Caco-2 (cell line): ENCODE measurements at places on chromosomes 12 and 14. TPM values are rescaled to one million over a fixed set of nuclear protein-coding genes. Genes with fewer than 3 reads are reported as not detected.

DNA sequence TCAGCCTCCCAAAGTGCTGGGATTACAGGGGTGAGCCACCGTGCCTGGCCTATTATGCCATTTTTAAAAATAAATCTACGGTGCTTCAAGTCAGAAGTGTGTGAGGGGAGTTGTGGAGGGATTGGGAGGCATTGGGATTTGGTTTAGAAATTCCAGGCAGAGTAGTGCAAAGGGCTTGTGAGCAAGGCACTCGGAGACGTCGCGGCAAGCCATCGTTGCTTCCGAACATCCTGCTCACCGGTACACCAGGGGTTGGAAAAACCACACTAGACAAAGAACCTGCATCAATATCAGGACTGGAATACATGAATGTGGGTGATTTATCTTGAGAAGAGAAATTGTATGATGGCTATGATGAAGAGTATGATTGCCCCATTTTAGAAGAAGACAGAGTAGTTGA is 227.0 kb downstream of the ALG10 start:
- DNase-seq, result no peak

DNA sequence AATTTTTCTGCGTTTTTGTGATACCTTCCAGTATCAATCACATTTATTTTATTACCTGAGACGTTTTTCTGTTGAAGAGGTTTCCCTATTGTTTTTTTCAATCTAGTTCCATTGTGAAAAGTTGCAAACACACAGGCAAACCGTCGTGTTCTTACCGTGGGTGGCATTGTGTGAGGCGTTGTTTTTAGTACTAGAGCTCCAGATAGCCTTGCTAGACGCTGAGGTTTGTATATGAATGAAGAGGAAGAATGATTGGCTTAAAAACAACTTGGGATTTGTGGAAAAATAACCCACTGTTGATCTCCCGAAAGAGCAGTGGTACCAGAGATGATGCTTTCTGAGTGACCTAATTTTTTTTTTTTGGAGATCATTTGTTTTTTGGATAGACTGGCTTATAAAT is 1.0 kb downstream of the SOCS4 start:
- no peak for DNase-seq

- no peak for DNase-seq
Observed at GRCh38 chr14:99250636-99251208, 21.3 kb downstream of the BCL11B start.

GRCh38 chr12:2683283-2684025 is 111.3 kb upstream of the FKBP4 start:
- no peak for DNase-seq

DNA sequence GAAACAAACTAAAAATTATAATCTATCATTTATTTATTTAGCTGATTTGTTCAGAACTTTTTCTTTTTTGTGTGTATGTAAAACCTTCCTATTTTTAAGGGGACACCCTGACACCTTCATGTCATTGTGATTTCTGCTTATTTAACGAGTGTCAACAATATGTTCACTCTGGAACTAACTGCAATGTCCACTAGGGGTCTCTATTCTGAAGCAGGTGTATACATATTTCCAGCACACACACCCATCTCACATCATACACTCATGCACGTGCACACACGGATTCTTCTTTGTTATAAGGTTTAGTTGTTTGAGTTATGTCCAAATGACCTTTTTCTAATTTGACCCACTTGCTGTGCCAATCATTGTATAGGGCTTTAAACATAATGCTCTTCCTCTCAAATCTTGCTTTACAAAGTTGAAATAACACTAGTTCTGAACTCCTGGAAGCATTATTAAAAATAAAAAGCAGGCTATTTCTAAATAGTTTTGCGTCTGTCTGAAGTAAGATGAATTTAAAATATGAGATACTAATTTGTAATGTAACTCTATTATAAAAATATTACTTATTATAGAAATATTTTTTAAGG is 15.5 kb downstream of the E2F7 start:
- DNase-seq, result peak; percentile 61

The NUAK1 gene
- 3.7 and 4.2 TPM in 2 replicates for total RNA-seq

- no peak for DNase-seq
Observed at GRCh38 chr12:4114986-4115385, 158.6 kb upstream of the CCND2 start.

DNA sequence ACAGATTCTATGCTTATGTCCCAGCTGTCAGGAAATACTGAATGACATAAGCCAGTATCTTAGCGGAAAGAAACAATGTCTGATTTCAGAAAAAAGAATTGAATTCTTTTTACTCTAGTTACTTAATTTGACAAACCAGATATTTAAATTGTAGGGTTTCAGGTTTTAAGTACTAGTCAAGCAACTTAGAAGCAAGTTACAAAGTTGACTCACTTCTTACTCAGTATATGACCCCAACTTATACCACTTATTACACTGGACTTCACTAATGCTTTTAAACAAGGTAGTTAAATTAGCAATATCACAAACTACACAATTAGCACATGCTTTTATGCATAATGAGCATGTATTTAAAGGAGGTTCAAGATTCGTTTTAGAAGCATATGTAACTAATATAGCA is 7.1 kb downstream of the GMFB start:
- no peak for DNase-seq
